HL-60 (cell line): ENCODE measurements at places on chromosomes 12 and 14.
A peak's percentile ranks its signal among the peaks of the same experiment; 100 is the strongest.

- DNase-seq = no peak
Measured at GRCh38 chr14:50961605-50962221, 17.4 kb upstream of the PYGL start.

GRCh38 chr12:87779858-87780498, 249.2 kb downstream of the C12orf50 start:
- no peak for DNase-seq

- no peak for DNase-seq
Measured at GRCh38 chr12:3077572-3078081, 448 bp downstream of the TSPAN9 start.

DNA sequence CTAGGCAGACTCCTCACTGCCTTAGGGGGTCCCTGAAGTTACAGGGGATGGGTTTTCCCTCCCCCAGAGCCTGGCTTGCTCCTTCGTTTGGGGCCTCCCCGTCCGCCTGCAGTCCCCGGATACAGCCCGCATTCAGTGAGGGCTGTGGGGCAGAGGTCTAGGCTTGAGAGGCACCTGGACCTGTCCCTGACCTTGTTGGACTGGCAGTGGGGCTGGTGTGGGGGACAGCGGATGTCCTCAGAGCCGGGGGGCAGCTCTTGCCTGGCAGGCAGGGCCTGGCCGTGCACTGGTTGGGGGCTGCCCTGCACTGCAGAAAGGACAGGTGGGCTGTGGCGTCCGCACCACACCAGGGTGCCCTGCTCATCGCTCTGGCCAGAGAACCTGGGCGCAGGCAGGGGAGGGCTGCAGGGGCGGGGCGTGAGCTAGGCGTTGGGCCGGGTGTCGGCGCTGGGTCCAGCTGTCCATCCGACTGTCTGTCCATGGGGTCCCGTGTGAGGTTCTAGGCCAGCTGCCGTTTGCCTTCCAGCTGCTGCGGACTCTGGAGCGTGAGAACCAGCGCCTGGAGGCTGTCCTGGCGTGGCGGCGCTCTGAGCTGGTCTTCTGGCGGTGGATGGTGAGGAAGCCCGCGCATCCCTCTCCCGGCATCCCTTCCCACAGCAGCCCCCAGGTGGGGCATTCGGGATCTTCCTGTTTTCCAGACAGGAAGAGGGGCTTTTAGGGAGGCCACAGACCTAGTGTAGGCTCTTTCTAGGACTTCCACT, 6.0 kb downstream of the TEDC1 start:
- no peak for DNase-seq

DNA sequence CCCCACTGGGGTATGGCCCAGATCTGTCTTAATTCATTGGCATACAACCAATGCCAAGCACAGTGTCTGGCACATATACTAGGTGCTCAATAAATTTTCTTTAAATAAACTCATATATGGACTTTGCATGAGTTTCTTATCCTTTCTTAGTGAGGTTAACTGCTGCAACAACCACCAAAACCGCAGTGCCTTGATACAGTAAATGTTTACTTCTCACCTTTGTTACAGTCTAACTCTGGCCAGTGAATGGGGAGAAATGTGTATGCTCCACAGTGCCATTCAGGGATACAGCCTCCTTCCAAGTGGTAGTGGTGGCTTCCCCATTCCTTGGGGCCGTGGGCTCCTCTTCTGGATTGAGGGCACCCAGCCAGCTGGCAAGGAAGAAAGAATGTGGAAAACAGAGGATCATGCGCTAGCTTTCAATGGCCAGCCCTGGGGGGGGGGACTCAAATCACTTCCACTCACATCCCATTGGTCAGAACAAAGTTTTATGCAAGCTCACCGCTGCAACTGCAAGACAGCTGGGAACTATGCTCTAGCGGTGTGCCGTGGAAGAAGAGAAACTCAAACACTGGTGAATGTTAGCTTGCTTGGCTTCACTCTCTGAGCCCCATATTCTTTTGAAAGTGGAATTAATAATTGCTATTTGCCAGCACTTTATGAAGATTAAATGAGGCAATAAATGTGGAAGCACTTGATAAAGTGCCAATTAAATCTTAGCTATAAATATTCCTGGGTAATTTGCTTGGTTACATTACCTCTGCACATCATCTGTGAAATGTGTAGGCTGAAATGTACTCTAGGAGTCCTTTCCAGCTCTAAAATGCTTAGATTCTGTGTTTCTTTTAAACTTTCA, 51.0 kb upstream of the SOCS2 start:
- DNase-seq = no peak

- no peak for DNase-seq
Measured at GRCh38 chr12:68007466-68007865, 18.2 kb downstream of the IFNG-AS1 start.

- no peak for DNase-seq
Measured at GRCh38 chr12:24705741-24706358, 243.1 kb downstream of the BCAT1 start.

- DNase-seq = no peak
Measured at GRCh38 chr12:34394211-34395055, 372.1 kb downstream of the ALG10 start.

DNA sequence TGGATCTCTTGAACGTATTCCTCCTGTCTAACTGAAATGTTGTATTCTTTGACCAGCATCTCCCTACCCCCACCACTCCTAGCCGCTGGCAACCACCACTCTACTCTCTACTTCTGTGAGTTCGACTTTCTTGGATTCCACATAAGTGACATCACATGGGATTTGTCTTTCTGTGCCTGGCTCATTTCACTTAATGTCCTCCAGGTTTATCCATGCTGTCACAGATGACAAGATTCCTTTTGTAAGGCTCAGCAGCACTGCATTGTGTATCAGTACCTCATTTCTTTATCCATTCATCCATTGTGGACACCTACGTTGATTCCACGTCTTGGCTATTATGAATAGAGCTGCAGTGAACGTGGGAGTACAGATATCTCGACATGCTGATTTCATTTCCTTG, 10.5 kb downstream of the PRKAB1 start:
- no peak for DNase-seq

DNA sequence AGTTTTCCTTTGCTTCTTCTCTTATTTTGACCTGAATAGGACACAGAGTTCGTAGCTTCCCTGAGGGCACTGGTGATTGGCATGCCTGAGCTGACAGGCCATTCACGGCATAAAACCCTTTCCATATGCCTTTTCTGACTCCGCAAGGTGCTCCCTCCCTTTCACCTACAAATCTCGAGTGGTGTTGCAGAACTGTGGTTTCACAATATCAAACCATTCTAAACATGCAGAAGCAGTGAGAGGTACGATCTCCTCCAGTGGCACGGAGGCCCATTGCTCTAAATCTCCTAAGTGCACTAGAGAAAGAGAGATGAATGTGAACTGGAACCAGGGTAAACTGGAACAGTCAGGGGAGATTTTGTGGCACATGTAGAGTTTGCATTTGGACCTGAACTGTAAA, 23.9 kb downstream of the CLSTN3 start:
- DNase-seq = no peak

GRCh38 chr12:80714055-80714454, 2.7 kb upstream of the MYF5 start:
- DNase-seq = no peak

DNA sequence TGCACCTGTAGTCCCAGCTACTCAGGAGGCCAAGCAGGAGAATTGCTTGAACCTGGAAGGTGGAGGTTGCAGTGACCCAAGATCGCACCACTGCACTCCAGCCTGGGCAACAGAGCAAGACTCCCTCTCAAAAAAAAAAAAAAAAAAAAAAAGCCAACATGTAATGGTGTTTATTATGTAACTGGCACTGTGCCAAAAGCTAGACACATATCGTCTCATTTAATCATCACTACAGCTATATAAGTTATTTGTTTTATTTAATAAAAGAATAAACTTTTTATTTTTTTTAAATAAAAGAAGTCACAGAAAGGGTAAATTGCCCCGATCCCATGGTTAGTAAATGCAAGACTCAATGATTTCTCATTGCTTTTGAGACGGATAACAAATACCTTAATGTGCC, 76.9 kb downstream of the PTCSC3 start:
- DNase-seq = no peak

DNA sequence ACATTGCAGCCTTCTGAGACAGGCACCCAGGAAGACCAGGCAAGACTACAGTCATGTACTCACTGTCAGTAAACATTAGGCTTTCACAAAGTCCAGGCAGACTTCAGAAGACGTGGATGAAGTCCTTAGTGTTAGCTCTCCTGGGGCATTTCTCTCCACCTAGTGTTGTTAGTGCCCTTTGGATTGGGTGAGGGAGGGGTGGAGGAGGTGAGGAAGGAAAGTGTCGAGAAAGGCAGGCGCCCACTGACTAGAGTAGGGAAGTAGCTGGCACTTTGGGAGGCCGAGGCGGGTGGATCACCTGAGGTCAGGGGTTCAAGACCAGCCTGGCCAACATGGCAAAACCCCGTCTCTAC, 20.2 kb downstream of the TMEM229B start:
- no peak for DNase-seq

GRCh38 chr14:81427348-81428058, 27.4 kb upstream of the STON2 start:
- DNase-seq = peak; percentile 36

DNA sequence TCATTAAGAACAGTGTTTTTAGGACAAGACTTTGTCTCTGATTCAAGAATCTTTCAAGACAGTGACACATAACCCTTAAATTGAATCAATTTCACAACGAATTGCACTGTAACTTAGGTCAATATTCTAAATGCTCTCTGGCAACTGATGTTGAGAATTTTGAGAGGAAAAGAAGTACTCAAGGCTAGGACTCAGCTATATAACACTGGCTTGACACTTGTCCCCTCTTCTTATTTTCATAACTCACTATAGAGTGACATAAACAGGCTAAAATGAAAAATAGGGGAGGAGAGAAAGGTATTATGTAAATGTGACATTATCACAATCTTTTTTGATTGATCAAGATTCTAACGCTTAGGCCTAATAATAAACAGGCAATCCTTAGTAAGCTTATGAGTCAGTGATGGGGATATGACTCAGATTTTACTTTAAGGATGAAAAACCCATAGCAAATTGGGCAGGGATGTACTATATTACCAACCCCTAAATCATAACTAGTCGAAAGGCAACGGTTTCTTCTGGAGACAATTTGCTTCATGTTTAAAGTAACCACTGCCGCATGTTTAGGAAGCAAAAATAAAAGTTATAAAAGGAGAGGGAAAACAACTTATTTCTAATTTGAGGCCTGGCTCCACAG, 10.9 kb downstream of the BTG1 start:
- DNase-seq = no peak

- DNase-seq = no peak
Measured at GRCh38 chr12:90163975-90164374, 455.3 kb upstream of the ATP2B1 start.

DNA sequence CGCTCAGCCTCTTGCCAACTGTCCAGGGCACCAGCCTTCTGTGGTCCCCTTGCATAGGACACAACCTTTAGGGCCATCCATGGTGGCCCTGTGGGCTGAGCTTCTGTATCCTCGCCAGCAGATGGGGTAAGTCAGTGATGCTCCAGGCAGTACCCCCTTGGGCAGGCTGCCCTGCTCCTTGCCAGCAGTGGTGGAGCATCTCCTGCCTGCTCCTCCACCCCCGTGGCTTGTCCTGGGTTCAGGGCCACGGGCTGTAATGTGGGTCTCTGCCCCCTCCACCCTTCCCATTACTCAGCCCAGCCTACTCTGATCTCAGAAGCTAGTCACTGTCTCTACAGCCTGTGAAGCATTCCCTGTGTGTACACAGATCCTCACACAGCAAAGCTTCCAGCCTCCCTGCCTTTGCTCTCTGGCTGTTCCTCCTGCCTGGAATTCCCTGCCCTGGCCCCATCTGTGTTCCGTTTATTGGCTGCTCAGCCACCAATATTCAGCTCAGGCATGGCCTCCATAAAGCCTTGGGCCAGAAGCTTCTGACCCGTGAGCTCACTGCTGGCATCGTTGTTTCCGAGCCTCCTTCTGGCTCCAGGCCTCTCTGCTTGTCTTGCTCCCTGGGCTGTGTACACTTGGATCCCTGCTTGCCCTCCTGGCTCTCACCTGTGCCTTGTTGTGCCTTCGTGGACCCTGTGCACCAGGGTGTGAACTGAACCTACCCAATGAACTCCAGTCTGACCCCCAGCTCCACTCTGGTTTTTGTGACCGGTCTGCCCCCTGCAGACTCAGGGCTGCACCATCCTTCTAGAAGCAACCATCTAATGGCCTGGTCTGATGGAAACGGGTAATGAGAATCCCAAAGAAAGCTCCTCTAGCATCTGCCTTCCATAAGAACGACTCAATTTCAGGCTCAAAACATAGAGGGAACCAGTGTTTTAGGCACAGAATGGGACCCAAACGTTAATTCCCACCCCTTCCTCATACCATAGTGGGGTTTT, 177.0 kb upstream of the PRMT8 start:
- DNase-seq = peak; percentile 22

DNA sequence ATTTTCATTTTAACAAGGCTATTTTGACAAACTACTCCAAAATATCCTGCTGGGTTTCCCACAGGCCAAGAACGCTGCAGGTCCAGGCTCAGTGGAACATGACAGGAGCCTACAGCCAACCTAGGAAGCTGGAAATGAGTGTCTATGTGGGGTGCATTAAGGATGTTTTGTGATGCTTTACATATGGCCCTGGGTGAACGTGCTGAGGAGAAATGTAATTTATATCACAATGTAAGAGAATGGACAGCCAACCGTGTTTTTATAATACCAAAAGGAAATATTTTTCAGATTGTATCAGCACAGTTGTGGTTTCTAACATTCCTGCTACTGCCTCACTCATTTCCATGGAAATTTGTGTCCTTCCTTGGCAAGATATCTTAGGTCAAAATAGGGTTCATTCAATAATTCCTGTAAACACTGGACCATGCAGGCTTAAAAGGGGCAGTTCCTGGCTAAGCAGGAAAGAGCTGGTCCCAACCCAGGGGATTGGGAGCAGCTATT, 51.5 kb downstream of the ST8SIA1 start:
- DNase-seq = no peak

DNA sequence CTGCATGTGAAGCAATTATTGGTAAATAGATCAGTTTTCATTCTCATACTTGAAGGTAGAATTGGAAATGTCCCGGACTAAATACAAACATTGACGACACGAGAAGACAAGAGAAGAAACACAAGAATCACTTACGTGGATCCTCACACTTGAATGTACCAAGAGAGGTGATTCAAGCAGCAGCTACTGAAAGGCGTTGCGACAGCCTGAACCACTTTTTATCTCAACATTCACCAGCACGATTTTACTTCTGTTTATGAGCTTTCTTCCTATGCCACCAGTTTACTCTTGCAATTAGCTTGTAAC, 3.6 kb upstream of the FZD10 start:
- no peak for DNase-seq

- DNase-seq = no peak
Measured at GRCh38 chr12:67042697-67043131, 226.4 kb upstream of the CAND1 start.

- DNase-seq = no peak
Measured at GRCh38 chr12:130286041-130286440, 51.6 kb upstream of the PIWIL1 start.

DNA sequence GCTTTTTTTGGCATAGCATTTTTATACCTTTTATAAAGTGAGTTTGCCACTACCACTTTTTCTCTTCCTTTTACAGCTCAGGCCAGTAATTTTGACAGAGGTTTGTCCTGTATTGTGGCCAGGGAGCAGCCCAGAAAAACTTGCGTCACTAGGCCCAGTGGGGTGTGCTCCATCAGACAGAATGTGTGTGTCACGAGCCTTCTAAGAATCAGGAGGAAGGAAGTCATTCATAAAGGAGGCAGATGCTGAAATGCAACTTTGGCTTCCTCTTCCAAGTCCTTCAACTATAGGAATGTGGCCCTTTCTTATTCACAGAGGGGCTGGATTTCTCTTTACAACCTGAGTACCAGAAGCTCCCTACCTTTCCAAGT, 10.1 kb upstream of the RAB35 start:
- DNase-seq = peak; percentile 88
